ENCODE measurements at places on chromosomes 12 and 14. TPM values are rescaled to one million over a fixed set of nuclear protein-coding genes. Genes with fewer than 3 reads are reported as not detected.
A peak's percentile ranks its signal among the peaks of the same experiment; 100 is the strongest.

PRICKLE1 gene
- total RNA-seq = not detected

METTL25 gene
- total RNA-seq = 5.4 TPM

ABCB9 gene
- 7.0 TPM for total RNA-seq

IQSEC3 gene
- total RNA-seq = 3.8 TPM

GRCh38 chr14:93110856-93111419, 4.8 kb downstream of the ITPK1 start:
- peaks cover 34% of the 10 kb centered on the region for H3K4me1 ChIP-seq
- no peak for DNase-seq
- no peaks in the 10 kb centered on the region for H3K27me3 ChIP-seq

GRCh38 chr14:24093207-24093900, 757 bp upstream of the PCK2 start:
- DNase-seq = no peak
- peak overlapping the region; percentile 98 for H3K4me3 ChIP-seq

- DNase-seq = peak; percentile 34
- peaks cover 39% of the 10 kb centered on the region for H3K4me1 ChIP-seq
- H3K27me3 ChIP-seq = no peaks in the 10 kb centered on the region
- H3K27ac ChIP-seq = peak overlapping the region; percentile 95
- peaks cover 20% of the 10 kb centered on the region for H3K36me3 ChIP-seq
- peak overlapping the region; percentile 100 for H3K4me3 ChIP-seq
These were observed 743 bp downstream of the PUS1 start for GRCh38 chr12:131929581-131930456.

DNA sequence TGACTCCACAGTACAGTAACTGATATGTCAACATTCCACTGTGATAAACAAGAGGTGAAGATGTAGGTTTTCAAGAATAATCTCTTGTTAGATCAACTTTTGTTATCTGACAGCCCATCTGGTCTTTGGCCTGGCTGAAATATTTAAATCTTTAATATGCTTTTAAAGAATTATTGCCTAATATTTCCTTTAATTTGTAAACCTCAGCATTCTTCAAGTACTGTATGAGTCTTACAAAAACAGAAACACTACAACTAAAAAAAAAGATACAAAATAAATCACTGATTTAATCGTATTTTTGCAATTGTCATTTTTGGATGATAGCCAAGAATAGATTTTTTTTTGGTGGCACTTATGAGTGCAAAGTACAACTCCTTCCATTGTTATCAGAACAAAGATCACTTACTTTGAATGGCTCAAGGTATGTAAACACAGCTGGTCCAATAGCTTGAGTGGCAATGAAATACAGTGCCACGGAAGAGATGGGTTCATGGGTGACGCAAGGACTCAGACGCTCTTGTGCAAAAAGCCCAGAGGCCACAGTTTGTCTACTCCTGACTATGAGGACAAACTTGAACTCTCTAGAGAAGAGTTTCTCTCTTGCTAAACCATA, 109.5 kb downstream of the PAX9 start:
- no peak overlapping the region for H3K27ac ChIP-seq
- no peak for DNase-seq
- no peaks in the 10 kb centered on the region for H3K36me3 ChIP-seq
- H3K4me1 ChIP-seq = no peaks in the 10 kb centered on the region

GRCh38 chr14:23933108-23933741, 20.3 kb upstream of the DHRS4 start:
- no peaks in the 10 kb centered on the region for H3K4me1 ChIP-seq
- no peaks in the 10 kb centered on the region for H3K36me3 ChIP-seq
- H3K27me3 ChIP-seq = peaks cover 6% of the 10 kb centered on the region
- no peak overlapping the region for H3K4me3 ChIP-seq
- no peak for DNase-seq

DNA sequence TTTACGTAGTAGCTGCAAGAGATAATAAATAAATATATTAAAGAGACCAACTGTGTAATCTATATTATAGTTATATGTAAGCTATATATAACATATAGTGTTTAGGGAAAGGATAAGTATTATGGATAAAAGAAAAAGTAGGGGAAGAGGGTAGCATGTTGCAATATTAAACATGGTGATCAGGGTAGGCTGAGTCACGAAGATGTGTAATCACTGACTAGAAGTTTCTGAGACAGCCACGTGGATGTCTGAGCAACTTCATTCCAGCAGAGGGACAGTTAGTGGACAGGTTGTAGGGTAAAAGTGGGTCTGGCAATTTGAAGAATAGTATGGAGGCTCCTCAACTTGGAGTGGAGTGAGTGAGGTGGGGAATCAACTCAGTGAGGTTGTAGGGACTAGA, 109.7 kb downstream of the ANO4 start:
- H3K27me3 ChIP-seq = no peaks in the 10 kb centered on the region
- H3K4me3 ChIP-seq = no peak overlapping the region
- no peak overlapping the region for H3K27ac ChIP-seq
- H3K4me1 ChIP-seq = no peaks in the 10 kb centered on the region
- DNase-seq = no peak

DNA sequence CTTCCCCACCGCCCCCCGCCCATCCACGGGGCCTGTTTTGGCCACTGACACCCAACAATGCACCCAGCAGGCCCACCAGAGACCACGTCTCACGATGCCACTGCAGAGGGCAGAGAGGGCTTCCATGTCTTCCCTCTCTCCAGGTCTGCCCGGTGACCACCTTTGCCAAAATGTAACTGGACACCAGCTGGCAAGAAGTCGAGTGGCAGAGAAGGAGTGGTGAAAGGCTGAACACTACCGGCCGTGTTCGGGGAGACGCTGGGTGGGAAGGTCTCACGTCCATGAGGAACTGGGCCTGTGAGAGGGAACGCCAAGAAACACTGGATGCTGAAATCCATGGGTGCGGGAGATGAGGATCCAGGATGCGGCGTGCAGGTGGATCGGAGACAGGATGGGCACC, 308.2 kb downstream of the ADGRD1 start:
- no peak overlapping the region for H3K4me3 ChIP-seq
- no peak overlapping the region for H3K27ac ChIP-seq
- no peaks in the 10 kb centered on the region for H3K27me3 ChIP-seq
- no peaks in the 10 kb centered on the region for H3K4me1 ChIP-seq
- no peaks in the 10 kb centered on the region for H3K36me3 ChIP-seq
- no peak for DNase-seq

DNA sequence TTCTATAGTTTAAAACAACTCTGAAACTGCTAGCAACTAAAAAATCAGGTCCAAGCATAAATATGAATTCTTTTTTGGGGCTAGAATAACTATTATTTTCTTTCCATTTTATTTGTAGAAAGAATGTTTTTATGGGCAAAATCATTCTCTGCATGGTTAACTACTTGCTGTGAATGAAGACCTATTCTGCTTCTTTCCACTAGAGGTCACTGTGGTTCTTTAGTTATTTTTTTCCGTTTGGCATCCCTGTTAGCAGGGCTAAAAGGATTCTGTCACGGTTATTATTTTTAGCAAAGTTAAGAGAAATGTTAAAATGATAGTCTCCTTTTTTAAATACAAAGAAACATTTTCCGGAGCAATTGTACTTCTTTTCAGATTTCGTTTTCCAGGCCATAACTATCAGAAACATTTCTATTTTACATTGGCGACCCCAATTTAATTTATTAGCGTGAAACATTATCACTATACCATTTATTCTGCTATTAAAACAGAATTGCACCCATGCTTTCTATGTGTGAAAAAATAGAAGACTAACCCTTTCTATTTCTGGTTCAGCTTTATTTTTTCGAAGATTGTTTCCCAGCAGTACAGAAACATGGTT, 404.8 kb downstream of the ATP23 start:
- no peak for DNase-seq
- H3K27ac ChIP-seq = no peak overlapping the region
- H3K4me1 ChIP-seq = no peaks in the 10 kb centered on the region
- H3K36me3 ChIP-seq = no peaks in the 10 kb centered on the region
- peaks cover 5% of the 10 kb centered on the region for H3K27me3 ChIP-seq

- H3K36me3 ChIP-seq = peaks cover 24% of the 10 kb centered on the region
- peak; percentile 76 for DNase-seq
- peaks cover 5% of the 10 kb centered on the region for H3K27me3 ChIP-seq
- peak overlapping the region; percentile 41 for H3K4me3 ChIP-seq
These were observed 227.3 kb downstream of the KTN1 start for GRCh38 chr14:55807053-55807880.

- no peak for DNase-seq
- H3K4me3 ChIP-seq = no peak overlapping the region
- no peak overlapping the region for H3K27ac ChIP-seq
- H3K36me3 ChIP-seq = no peaks in the 10 kb centered on the region
- no peaks in the 10 kb centered on the region for H3K4me1 ChIP-seq
These were observed 80.6 kb downstream of the KCNK10 start for GRCh38 chr14:88242446-88242845.

GRCh38 chr14:50943943-50944646, at the start of gene PYGL:
TSS of gene PYGL (minus strand) at chr14:50944483. CDS start at chr14:50944403, 80 bp downstream.
- H3K36me3 ChIP-seq = peaks cover 2% of the 10 kb centered on the region
- peak; percentile 52 for DNase-seq
- H3K4me3 ChIP-seq = peak within 1 kb of the TSS; percentile 94
